HL-60 (cell line): ENCODE measurements at places on chromosomes 2 and 18.

DNA sequence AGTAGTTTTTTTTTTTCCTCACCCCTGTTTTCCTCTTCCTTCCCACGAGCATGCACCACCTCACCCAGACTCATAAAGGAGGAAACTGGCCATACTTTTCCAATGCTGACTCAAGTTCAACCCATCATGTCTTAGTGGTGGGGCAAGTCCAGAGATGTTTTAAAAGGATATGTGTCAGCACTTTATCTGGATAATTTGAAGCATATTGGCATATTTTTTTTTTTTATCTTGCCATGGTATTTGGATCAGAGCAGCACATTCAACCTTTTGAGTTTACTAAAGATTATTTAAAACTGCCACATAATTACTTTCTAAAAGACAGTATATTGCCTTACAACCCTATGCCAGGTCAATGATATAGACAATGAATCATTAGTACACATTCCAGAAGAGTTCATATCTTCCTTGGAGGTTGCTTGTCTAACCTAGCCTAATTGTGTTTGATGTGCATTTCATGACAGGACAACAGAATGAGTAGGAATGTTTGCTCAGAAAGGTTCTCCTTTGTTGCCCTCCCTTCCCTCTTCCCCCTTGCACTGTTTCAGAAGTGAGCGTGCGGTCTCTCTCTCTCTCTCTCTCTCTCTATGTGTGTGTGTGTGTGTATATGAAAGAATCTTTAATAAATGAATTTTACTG is 950.7 kb upstream of the FAM98A start:
- no peak for DNase-seq

DNA sequence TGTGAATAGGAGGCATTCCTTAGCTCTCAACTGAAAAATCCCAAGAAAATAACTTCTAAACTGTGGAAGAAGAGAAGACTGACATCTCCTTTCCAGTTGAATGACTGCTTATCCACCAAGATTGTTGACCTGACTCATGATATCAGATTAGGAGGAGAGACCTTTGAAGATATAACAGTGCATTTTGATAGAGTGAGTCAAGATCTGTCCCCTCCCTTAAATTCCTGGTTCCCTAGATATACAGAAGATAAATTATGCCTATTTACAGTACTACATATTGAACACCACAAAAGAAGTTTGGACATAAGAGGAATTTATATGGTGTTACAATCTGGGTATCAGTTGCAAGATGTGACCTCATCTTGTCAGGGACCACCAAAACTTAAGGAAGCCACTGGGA is 285.3 kb upstream of the ZSWIM2 start:
- DNase-seq = no peak

DNA sequence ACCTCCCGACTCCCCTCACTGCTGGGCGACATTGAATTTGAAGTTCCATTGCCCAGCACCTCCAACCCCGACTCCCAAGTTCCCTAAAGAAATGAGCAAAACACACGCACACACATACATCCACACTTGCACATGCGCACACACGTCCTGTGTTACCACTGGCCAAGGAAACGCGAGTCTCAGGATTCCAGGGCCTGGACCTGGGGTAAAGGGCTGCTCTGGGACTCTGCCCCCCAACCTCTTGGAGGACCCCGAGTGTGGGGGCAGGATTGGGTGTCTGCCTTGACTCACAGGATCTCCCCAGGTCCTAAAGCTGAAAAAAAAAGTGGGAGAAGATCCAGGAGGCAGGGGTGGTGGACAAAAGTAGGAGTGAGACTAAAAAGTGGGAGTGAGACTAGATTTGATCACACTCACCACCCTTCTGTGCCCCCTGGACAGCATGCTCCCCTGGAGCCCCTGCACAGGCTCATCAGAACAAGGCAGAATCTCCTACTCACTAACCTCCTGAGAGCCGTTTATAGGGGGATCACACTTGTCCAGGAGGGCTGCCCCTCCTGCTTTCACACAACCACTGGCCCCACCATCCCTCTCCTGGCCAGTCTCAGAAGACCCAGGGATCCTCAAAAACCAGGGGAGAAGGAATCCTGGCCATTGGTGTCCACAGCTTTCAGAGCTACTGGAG is 202.2 kb downstream of the TNS1 start:
- DNase-seq = no peak

DNA sequence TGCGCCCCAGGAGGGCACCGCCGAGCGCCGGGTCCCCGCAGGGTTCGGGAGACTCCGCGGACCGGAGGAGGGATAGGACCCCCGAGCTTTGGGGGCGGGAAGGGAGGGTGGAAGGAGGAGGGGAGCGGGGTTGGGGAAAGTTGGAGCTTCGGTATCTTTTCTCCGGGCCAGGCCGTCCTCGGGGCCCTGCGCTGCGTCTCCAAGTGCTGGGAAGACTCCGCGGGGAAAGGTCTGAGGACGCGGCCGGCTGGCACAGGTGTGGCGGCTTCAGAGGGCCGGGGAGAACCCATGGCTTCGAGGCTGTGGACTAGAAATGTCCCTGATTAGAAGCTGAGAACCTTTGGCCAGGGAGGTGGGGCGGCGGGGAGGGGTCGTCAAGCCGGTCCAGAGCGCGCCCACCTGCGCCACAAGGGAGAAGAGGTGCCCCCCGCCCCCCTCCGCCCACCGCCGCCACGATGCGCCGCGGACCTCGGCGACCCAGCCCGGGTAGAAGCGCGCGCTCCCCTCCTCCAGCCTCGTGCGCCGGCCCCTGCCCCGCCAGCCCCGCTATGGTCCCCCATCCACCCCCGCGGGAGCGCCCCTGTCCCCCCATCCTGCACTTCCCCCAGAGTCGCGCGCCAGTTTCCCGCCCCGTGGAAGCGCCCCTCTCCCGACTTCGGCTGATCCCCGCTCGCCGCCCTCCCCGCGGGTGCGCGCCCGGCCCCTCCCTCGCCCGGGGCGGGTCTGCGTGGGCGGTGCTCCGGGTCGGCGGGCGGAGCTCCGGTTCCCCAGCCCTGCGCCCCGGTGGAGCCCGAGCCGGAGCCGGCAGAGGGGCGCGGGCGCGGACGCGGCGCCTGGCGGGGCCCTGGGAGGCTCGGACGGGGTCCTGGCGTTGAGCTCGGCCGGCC is at the start of gene SNTG2:
TSS of gene SNTG2 (plus strand) at position 770 of the 887 bp plus-strand sequence. CDS start 148 bp downstream, outside the sequence.
- no peak for DNase-seq

- no peak for DNase-seq
Measured at GRCh38 chr2:27814758-27815157, 43.2 kb downstream of the MRPL33 start.

- no peak for DNase-seq
Measured at GRCh38 chr2:127579231-127579630, 43.7 kb downstream of the MYO7B start.

- no peak for DNase-seq
Measured at GRCh38 chr2:202624133-202624532, 10.6 kb upstream of the FAM117B start.
